ENCODE measurements at places on chromosomes 4 and X.

GRCh38 chr4:24774452-24774851 is 20.9 kb upstream of the SOD3 start:
- no peak for DNase-seq

DNA sequence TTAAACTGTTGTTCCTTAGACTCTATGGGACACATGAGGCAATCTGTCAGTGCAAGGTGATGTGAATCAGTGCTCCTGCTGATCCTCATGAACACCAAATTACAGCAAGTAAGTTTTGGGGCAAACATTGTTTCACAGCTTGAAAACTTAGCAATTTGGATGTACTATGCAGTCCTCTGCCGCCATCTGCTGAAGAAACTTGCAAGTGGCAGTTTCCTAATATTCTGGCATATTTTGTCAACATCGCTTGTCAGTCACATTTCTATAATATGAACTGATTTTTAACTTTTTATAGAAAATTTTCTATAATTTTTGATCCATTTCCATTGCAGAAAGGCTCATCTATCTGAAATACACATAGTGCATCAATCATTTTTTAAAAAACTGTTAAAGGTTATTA is 56.3 kb downstream of the ZAR1 start:
- DNase-seq, result peak; percentile 78

GRCh38 chrX:70196961-70197720 is 19.9 kb downstream of the DGAT2L6 start:
- DNase-seq, result peak; percentile 79

DNA sequence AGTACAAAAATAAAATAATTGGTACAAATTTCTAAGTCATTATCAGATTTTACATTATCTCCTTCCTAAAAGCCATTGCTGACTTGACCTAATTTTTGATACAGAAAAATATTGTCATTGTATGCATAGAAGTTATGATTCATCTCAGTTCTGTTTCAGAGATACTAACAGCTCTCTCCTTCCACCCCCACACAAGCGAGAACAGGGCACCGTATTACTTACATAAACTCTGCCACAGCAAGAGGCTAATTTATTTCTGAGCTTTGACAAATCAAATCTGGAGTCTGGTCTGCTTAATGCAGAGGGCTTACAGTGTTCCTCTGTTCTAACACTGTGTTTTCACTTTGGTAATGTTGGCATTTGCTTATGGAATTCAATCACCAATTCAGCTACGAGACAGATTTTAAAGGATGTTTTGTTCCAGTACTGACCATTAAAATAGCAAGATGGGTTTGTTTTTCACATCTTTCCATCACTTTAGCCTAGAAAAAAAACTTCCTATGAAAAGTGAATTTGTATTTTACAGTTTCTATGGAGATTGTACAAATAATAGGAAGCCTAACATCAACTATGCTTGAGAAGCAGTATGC is 181.8 kb downstream of the USP46 start:
- no peak for DNase-seq

- peak; percentile 4 for DNase-seq
Measured at GRCh38 chr4:41214825-41215146, 444 bp upstream of the APBB2 start.

DNA sequence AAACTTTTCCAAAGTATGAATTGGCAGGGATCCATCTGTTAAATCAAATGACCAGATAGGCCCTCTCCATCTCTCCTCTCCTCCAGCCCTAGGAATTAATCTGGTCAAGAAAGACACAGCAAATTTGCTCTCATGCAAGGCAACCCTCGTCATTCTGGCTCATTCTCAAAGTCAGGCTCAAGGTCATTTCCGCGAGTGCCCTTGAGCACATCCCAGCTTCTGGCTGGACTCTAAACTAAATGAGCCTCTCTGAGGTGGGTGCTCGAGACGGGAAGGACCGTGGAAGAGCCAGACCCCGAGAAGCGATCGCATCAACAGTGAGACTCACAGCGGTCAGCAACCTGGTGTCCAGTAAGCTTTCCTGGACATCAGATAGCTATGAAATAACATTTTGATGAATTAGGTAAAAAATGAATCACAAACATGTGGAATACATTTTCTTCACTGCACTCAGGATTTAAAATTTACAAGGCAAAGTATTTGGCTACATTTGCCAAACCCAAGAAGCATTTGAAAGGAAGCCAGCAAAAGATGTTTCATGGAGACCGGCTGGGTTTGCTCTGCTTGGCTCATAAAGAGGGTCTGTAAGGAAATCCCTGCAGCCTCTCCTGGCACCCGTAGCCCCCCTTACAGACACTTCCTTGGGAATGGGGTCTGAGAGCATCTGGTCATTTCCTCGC is 121.0 kb downstream of the ENPP6 start:
- no peak for DNase-seq

DNA sequence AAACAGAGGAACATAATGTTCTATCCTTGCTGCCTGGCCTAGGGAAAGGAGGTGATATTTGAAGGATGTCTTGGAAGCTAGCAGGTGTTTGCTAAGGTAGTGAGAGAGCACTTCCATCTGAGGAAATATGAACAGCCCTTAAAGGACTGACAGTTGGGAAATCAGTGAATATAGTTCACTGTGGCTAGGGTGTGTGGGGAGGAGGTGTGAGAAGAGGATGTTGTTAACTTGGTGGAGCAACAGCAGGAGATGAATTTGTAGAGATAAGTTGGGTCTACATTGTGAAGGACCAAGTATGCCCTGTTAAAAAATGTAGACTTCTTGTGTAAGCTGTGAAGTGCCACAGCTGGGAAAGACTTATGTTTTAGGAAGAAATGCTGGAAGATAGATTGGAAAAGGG is 25.5 kb downstream of the TBC1D19 start:
- DNase-seq, result peak; percentile 36

DNA sequence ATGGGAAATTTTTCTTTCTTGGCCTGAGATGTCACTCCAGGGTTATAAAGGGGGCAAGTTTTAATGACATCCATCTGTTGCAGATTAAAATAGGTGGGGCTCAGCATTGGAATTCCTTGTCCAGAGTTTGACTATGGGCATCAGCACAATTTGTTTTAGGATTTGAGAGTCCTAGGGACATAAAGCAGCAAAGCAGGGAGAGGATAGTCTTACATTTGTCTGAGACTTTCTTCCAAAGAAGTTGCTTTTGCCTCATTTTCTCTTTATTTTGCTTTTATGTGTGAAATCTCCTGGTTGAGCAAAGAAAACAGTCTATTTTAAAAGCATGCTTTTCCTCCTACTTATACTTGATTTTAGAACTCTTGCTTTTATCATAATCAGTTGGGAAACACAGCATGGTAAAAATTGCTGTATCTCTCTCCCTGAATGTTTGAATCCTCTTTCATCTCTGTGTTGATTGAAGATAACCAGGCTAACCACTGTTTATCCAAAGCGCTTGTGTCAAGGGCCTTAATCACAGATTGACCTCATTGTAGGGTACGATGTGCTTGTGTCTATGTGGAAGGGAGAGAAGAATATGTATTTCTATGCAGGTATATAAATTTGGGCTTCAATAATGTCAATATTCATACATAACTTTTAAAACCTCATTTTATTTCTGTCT is 121.5 kb downstream of the ANK2 start:
- no peak for DNase-seq

- no peak for DNase-seq
Measured at GRCh38 chr4:110636171-110636679, 13.3 kb upstream of the PITX2 start.

DNA sequence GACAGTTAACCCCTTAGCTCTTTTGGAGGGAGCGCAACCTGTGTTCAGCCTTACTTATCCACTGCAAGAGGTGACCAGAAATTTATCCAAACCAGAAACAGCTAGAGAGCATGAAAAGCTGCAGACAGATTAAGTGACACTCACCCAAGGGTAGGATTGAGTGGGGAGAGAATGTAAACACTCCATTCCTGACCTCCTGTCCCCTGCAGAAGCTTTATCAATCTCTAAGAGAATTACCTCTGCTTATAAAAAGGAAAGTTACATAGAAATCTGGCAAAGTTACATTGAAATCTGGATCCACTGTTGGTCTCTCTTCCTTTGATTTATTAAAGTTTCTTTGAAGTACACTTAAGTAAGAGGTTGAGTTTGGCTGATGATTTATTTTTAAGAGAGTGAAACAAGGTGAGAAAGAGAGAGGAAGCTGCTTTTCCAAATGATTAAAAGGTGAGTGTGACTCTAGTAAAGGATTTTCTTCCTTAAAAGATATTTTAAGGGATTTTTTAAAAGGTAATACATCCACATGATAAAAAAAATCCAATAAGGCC is 112.3 kb downstream of the ANAPC4 start:
- DNase-seq, result no peak

- DNase-seq, result peak; percentile 42
Measured at GRCh38 chrX:139826065-139827044, 106.5 kb downstream of the ATP11C start.

DNA sequence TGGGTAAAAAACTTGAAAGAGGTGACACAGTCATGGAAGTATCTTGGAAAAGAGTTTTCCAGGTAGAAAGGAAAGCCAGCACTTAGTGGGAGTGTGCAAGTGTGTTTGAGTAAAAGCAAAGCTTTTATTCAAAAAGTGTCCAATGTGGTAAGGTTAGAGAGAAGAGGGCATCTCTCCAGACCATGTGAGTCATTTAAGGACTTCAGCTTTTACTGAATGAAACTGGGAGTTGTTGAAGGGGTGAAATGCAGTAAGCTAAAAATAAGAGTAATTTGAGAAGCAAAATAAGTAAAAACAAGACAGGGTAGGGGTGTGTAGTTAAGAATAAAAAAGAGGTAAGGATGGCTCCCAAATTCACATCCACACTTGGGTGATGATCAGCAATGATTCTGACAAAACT is 238.9 kb downstream of the SLC7A11 start:
- no peak for DNase-seq

DNA sequence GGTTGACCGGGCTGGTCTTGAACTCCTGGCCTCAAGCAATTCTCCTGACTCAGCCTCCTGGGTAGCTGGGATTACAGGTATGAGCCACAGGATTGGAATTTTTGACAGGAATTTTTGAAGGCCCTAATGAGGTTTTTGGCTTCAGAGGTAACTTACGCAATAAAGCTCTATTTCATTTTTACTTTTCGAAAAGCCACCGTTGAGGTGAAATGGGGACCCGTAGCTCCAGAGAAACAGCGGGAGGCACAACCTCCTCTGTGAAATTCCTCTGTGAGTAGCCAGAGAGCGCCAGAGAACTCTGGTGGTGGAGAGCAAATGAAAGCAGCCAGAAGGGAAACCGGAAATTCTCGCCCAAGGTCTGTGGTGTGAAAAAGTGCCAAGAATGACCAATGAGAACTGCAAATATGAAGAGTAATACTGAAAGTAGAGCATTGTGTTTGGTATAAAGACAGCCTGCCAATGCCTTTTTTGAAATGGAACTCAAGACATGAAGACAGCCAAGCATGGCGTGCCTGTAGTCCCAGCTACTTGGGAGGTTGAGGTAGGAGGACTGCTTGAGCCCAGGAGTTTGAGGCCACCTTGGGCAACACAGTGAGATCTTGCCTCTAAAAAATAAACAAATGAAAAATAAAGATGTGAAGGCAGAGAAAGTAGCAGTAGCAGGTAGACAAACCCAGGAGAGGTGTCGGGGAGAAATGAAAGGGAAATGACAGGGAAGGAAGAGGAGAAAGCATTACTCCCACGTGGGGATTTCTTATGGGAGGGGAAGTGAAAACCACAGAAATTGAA is 33.0 kb upstream of the TMEM131L start:
- DNase-seq, result peak; percentile 94

Data from hematopoietic multipotent progenitor cell treated with erythropoietin and hydrocortisone succinate and interleukin-3 and kit ligand, for 6 days (in vitro differentiated cells).